Pulmonary artery endothelial cell (primary cell): ENCODE measurements at places on chromosomes 3 and 15. TPM values are rescaled to one million over a fixed set of nuclear protein-coding genes. Genes with fewer than 3 reads are reported as not detected.

Gene GNAT1
- total RNA-seq = under 0.01 TPM in 1 of 2 replicates, not detected in the other

Gene PRTG
- 0.92 and 1.3 TPM in 2 replicates for total RNA-seq

DNA sequence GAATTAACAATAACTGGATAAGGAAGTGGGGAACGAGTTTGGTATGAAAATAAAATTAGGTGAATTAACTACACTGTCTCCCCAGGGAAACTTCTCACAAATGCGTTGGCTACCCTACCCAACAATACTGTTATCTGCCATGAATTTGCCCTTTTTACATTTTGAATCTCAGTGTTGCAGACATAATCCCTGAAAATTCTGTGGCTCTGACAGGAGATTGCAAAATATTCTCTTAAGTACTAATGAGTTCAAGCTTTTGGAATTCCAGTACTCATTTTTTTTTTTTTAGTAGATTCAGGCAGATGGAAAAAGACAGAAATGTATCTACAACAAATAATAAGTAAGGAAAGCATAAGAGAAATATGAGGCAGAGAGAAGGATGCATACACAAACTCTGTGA lies 332.6 kb downstream of the LSAMP start:
- no peak for DNase-seq

DNA sequence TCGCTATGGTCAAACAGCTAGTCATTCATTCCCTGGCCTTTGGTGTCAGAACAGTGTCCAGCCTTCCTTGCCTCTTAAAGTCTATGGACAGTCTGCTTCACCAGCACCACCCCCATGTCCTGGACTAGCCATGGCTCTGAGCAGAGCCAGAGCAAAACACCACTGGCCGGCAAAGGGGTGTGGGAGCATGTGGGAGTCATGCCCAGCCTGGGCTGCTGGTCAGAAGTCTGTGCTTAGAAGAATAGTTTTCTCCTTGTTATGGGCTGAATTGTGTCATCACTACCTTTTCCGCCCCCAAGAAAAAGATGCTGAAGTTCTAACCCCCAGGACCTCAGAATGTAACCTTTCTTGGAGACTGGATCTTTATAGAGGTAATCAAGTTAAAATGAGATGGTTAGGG lies 132.9 kb upstream of the LPP start:
- no peak for DNase-seq

DNA sequence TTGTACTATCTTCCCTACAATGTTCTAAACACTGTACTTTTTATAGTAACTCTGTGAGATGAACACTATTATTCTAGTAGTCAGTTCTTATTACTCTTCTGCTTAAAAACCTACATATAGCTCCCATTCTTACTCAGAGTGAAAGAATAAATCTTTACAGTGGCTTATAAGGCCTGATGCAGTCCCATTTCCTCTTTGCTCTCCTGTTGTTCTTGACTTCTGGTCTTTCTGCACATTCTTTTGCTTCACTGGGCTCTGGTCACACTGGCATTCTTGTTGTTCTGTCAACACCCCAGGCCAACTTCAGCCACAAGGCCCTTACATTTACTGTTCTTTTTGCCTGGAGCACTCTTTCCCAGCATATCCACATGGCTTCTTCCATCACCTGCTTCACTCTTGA lies 58.2 kb upstream of the TP63 start:
- no peak for DNase-seq

GRCh38 chr15:90174140-90174875 lies 26.8 kb upstream of the SEMA4B start:
- no peak for DNase-seq

- DNase-seq = no peak
Measured at GRCh38 chr3:102016417-102016816, 167.1 kb downstream of the NFKBIZ start.

DNA sequence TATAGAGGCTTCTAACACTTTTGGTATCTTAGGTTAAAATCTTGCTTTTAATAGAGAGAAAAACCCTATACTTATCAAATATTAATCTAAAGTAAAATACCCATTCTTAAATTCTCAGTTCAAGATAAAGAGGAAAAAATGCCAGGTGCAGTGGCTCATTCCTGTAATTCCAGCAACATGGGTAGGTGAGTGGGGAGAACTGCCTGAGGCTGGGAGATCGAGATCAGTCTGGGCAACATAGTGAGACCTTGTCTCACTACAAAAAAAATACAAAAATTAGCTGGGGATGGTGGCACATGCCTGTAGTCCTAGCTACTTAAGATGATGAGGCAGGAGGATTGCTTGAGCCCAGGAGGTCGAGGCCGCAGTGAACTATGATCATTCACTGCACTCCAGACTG lies 135.8 kb downstream of the CLASP2 start:
- no peak for DNase-seq

GRCh38 chr3:43949594-43949993 lies 258.9 kb downstream of the ABHD5 start:
- DNase-seq = no peak

GRCh38 chr15:77821188-77821958 lies 188.7 kb upstream of the LINGO1 start:
- peak; percentile 8 for DNase-seq

DNA sequence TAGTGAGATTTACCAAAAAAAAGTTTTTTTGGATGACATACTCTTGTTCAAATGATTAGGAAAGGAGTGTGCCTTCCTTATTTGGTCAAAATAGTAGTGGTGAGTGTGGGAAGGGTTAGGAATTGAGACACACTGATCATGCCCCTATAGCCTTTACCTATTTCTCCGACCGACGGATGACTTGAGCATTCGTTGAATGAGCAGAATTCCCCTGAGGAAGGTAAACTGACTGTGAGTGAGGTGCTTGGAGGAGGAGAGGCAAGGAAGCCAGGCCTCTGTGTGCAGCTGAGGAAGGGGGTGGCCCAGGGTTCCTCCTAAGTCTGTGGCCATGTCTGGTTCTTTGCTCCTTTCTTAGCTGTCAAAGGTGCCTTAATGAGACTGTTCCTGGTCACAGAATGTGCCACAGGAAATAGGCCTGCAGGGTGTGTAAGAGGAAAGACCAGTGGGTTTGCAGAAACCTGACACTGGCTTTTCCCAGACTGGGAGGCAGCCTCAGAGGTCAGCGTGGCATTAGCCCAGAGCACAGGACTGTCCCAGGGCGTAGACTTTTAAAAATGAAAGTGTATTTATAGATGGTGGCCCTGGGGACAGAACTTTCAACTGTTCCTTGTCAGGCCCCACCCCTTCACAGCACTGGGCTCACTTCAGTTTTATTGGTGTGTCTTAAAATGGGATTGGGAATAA lies 307.7 kb upstream of the C2CD4B start:
- no peak for DNase-seq

DNA sequence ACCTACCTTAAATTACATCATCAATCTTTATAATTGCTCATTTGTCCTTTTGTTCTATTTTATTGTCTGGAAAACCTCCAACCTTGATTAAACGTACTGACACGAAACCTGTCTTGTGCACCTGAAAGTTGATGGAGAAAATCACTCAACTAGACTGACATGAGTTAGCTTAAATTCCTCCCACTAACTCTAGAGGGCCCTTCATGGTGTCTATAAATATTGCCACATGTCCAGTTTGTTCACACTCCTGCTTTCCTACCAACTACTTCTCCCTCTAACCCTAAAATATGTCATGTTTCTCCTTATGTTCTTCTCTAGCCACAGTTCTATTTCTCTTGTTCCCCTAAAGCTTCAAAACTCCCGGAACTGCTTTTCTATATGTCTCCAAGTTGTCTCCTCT lies 59.8 kb upstream of the SGO1 start:
- no peak for DNase-seq
